ENCODE measurements at places on chromosomes 3 and 15.

- no peak for DNase-seq
These were observed 68.9 kb downstream of the PLD1 start for GRCh38 chr3:171741377-171741776.

GRCh38 chr3:108471426-108471825 lies 39.0 kb downstream of the MYH15 start:
- DNase-seq, result no peak

GRCh38 chr3:126119976-126120375 lies 36.1 kb upstream of the SLC41A3 start:
- DNase-seq, result no peak

DNA sequence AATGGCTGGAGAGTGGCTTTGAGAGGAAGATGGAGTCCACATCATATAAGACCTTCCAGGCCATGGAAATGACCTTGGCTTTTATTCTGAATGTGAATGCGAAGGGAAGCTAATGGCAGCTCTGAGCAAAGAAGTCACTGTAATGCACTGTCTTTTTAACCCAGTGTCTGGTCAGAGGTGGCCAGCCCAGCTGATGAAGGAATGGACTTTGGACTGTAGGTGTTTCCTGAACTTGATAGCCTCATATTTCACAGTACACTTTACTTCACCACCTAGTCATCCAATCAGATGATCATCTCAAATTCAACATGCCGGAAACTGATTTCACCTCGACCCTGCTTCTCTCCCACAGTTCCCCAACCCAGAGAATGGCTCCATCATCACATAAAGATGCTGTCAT lies 33.4 kb downstream of the DCLK3 start:
- no peak for DNase-seq
